SK-N-DZ (cell line): ENCODE measurements at places on chromosomes 4 and X.
A peak's percentile ranks its signal among the peaks of the same experiment; 100 is the strongest.

- peak; percentile 5 for DNase-seq
Measured at GRCh38 chr4:176376032-176376614, 56.4 kb downstream of the SPCS3 start.

- no peak for DNase-seq
Measured at GRCh38 chr4:8218371-8219031, 19.4 kb downstream of the SH3TC1 start.

GRCh38 chr4:87974856-87975462, 555 bp upstream of the SPP1 start:
- DNase-seq = no peak

DNA sequence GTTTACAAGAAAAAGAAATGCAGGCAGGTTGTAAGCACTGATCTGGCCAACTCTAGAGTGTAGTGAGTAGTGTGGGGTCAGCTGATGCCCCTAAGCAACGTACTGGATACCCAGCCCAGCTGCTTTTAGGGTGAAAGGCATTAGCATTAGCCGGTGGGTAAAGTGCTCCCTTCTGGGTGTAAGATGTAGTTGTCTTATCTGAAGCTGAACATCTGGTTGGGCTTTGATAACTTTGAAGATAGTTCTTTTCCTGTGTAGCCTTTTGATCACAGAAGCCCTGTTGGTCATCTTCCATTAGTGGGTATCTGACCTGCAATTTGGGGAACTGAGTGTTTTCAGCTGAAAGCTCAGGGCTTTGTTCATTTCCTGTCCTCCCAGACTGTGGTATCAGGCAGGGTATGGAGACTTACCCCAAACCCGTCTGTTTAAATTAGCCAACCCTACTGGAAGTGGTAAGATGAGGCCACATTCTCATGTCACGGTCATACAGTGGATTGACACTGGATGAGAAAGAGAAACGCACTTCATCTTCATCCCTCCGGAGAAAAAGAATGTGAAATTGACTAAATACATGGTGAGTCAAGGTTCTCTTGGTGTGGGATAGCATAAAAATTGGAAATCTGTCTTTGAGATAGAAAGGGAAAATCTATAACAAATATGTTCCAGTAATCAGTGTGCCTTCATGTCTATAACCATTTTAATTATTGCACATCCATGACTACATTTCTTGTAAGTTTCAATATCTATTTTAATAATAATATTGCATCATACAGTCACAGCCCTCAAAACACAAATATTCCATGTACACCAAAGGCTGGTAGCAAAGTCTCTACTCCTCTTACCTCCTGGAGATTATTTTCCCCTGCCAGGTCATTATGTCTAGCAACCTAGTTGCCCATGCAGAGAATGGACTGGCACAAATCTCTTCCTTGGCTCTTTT, 8.7 kb downstream of the RHOH start:
- DNase-seq = no peak

GRCh38 chrX:154828016-154828408, 6.5 kb downstream of the SMIM9 start:
- DNase-seq = no peak

DNA sequence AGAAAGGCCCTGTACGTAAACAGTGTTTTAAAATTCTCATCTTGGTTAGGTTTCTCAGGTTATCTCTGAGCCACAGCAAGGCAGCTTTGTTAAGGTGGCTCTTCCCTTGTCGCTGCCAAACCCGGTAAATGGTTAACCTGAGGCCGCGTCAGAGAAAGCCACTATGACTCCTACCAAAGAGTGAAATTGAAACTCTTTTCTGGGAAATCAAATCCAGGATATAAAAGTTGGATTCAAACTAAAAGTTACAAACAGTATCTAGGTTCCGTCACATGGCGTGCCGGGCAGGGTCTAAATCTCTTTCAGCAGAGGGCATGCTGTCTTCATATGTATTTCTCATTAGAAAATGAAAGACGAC, 433 bp downstream of the MMAA start:
- no peak for DNase-seq
